ENCODE measurements at places on chromosomes 4 and X.

GRCh38 chr4:40621592-40622512 lies 7.8 kb downstream of the RBM47 start:
- no peak for DNase-seq

DNA sequence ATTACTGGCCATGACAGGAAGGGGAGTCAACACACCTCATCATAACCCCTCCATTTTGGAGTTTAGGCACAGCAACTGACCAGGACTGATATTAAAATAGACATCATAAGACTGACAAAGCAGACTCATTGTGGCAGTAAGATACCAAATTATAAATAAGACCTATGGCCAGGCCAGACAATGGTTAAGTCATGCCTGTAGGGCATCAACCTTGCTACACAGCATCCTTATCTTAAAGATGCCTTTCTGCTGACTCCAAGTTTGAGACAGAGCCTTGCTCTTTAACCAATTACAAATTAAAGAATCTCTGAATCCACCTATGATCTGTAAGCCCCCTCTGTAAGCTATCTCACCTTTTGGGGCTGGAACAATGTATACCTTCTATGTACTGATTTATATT lies 65.5 kb downstream of the VCX2 start:
- no peak for DNase-seq

DNA sequence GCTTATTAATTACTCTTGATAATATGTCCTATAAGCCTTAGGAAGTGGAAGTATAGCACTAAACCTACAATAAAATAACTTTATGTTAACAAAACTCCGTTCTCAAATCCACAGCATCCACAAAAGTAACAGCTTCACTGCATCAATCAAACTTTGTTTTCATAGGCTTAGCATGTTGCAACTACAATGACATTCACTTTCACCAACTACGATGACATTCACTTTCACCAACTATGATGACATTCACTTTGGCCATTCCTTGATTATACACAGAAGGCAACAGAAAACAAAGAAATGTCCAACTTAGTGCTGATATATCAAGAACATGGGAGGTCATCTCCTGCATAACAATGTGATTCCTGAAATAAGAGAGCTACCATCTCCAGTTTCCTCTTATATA lies 44.3 kb downstream of the FBXL5 start:
- no peak for DNase-seq

DNA sequence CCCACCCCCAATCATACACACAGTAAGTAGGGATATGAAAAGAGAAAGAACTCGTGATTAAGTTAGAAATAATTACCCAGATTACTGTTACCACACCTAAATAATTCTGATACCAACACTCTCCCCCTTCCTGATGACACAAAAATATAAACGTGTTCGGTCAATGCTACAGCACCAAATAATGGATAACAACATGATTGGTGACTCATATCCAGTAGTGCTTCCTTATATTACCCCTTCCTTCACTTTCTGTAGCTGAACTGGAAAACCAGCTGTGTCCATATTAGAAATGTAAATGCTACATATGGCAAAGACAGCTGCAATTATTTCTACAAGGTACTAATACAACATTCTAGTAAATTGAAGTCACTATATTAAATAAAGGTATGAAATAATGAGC lies 20.8 kb downstream of the EIF4E start:
- no peak for DNase-seq

DNA sequence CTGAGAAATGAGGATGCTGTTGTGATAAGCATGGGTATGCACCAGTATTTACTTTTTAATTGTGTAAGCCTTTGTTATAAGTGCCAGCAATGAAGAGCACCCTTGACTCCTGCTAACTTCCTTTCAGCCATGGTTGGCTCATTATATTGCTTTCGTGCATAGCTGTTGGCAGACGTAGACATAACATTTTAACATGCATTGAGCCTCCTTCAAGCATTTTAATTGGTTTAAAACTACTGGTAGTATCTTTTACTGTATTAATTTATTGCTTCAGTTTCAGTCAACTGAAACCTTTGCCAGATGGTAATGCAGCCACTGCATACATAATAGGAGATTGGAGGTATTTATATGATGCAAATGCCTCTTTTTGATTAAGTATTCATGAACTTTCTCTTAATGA lies 1285.4 kb downstream of the PCDH18 start:
- DNase-seq = no peak

Data from head of caudate nucleus (tissue), 42 donors.